ENCODE measurements at places on chromosomes 16 and 17.

GRCh38 chr16:15604460-15605440, 38.2 kb downstream of the MARF1 start:
- DNase-seq: no peak

- DNase-seq: no peak
Measured at GRCh38 chr17:18257268-18257981, 1.1 kb downstream of the FLII start.

GRCh38 chr16:26598061-26598460, 468.7 kb upstream of the C16orf82 start:
- no peak for DNase-seq

DNA sequence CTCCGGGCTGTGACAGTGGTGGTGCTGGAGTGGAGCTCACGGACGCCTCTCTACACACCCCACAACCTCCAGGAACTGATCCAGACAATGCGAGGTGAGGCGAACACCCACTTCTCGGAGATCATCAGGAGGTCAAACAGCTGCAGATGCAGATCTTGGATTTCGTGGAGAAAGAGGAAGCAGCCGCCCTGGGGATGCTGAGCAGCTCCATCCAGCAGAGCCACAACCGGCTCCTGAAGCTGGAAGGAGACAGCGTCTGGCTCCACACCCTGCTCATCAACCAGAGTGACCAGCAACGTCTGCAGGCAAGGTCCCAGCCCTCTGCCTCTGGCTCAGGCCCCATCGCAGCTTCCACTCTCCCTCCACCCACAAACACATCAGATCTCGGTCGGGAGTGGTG, 13.2 kb upstream of the SLC16A5 start:
- DNase-seq: no peak

GRCh38 chr17:13337864-13338371, 263.8 kb downstream of the HS3ST3A1 start:
- DNase-seq: peak; percentile 6

DNA sequence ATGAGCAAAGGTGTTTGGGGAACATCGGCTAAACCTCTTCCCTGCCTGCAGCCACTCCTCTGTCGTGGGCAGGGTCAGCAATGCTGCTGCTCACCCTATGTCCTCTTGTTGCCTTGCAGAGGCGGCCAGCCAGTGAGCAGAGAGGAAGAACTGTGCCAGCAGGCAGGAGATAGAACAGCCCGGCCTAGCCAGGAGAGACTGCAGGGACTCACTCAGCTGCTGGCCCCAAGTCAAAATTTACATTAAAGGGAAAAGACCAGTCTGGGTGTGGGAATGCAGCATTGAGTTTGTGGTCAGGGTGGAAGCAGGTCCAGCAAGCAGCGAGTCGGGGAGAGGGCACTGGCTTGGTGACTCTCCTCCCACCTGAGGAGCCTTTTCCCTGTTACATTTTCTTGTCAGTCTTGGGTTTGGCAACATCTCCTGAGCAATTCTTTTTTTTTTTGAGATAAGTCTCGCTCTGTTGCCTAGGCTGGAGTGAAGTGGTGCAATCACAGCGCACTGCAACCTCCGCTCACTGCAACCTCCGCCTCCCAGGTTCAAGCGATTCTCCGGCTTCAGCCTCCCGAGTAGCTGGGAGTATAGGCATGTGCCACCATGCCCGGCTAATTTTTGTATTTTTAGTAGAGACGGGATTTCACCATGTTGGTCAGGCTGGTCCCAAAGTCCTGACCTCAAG, 22.7 kb downstream of the LIG3 start:
- no peak for DNase-seq

GRCh38 chr17:50779747-50780353, 12.5 kb upstream of the ANKRD40CL start:
- DNase-seq: no peak

GRCh38 chr16:67926181-67926750, 5.4 kb downstream of the CTRL start:
- no peak for DNase-seq

DNA sequence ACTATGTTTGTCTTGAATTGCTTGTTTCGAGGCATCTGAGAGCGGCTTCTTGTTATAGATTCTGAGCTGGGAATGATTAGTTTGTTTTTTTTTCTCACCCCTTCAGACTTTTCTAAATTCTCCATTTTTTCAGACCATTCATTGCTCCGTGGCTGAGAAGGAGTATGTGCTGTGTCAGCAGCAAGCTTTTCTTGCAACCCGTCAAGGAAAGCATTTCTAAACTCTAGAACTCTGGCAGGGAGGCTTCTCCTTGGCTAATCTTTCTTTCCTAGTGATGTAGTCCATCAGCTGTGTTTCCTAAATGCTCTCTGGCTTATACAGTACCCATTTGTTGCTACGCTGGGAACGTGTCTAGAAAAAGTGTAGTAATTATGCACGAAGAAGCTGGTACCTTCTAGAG, 133.5 kb downstream of the FTO start:
- no peak for DNase-seq

GRCh38 chr16:69084289-69084688, 21.2 kb upstream of the HAS3 start:
- no peak for DNase-seq

- no peak for DNase-seq
Measured at GRCh38 chr16:76125871-76126270, 151.3 kb upstream of the CNTNAP4 start.

DNA sequence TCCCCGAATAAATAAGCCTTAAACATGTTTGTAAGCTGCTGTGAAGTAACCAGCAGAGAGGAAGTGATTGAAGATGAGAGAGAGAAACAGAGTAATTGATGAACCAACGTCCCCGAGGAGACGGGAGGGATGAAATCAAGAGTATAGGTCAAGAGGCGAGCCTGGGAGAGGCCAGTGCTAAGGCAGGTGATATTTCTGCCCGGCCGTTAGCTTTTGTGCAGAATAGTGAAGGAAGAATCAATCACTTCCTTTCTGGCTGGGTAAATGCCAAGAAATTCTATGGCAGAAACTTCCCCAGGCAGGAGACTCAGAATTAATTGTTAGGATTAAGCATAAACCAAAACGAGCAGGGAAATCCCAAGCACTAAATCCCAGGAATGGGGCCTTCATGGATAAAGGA, 273.8 kb downstream of the CDH13 start:
- DNase-seq: no peak

GRCh38 chr17:82017612-82018151, 5.0 kb downstream of the CENPX start:
- no peak for DNase-seq

GRCh38 chr16:54173490-54173889, 113.1 kb downstream of the IRX3 start:
- no peak for DNase-seq

- DNase-seq: no peak
Measured at GRCh38 chr16:57367116-57367752, 5.1 kb upstream of the CX3CL1 start.

DNA sequence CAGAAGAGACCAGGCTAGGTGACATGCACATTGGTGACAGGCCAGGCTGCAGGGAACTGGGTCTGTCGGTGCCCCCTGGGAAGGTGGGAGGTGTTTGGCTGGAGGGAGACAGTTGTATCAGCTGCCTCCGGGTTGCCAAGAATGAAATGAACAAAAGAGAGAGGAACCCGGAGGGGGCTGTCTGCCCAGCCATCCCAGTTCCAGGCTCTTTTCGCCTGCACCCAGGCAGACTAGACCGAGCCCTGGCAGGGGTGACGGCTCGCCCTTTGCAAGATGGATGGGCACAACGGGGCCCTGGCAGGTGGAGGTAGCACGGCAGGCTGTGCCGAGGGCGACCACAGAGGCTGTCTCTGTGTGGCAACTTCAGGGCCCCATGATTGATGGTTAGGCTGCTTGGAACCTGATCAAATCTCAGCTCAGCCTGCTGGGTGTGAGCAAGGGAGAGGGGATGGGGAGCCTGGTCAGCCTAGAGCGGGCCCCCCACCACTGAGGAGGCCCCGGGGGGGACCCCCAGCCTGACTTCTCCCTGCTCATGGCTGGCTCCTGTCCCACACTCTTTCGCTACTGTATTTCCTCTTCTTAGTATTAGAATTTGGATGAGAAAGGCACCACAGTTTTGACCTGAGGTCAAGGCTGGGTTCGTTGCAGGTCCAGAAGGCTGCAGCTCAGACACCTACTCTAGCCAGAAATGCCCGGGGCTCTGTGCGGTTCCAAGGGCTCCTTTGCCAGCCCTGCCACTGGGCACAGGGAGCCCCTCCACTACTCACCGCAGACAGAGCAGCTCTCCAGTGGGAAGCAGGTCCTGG, 118.9 kb upstream of the CHMP6 start:
- no peak for DNase-seq

- DNase-seq: no peak
Measured at GRCh38 chr16:49724774-49725173, 131.1 kb downstream of the ZNF423 start.

- DNase-seq: no peak
Measured at GRCh38 chr16:68744744-68745280, 7.7 kb downstream of the CDH1 start.

DNA sequence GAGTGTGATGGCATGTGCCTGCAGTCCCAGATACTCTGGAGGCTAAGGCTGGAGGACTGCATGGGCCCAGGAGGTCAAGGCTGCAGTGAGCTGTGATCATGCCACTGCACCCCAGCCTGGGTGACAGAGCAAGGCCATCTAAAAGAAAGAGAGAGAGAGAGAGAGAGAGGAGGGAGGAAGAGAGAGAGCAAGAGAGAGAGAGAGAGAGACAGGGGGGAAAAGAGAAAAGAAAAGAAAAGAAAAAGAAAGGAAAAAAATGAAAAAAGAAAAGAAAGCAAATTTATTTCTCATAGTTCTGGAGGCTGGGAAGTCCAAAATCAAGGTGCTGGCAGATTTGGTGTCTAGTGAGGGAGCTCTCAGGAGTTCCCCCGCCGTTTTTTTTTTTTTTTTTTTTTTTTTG, 33.3 kb downstream of the RNF135 start:
- DNase-seq: no peak

- DNase-seq: no peak
Measured at GRCh38 chr17:9456330-9456729, 119.3 kb downstream of the STX8 start.
